ENCODE measurements at places on chromosomes 12 and 14.

- no peak for DNase-seq
Measured at GRCh38 chr12:14871886-14872285, 13.8 kb downstream of the MGP start.

- no peak for DNase-seq
Measured at GRCh38 chr12:26648584-26648983, 184.4 kb downstream of the ITPR2 start.

DNA sequence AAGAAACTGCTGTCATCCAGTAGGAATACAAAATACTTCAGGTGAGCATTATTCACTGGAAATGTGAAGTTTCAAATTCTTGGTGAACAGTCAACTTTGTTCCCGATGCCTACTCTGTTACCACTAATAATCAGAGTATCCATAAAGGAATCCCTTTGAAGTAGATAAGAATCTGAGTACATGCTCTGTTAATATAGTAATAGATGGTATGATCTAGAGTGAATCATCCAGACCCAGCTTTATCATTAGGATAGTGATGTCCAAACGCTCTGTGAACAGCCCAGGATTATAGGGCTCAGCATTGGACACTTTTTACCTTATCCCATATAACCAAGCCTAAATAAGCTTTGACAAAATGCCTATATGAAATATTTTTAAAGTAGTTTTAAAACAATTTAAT is 33.3 kb downstream of the PPP2R3C start:
- no peak for DNase-seq

GRCh38 chr12:60337839-60338549 is 742.2 kb downstream of the SLC16A7 start:
- no peak for DNase-seq

- DNase-seq: no peak
Measured at GRCh38 chr14:104151566-104152245, 13.3 kb downstream of the KIF26A start.

- no peak for DNase-seq
Measured at GRCh38 chr12:53829130-53829819, 77.5 kb upstream of the CISTR start.

- DNase-seq: no peak
Measured at GRCh38 chr12:41605545-41606305, 417.6 kb downstream of the PDZRN4 start.

DNA sequence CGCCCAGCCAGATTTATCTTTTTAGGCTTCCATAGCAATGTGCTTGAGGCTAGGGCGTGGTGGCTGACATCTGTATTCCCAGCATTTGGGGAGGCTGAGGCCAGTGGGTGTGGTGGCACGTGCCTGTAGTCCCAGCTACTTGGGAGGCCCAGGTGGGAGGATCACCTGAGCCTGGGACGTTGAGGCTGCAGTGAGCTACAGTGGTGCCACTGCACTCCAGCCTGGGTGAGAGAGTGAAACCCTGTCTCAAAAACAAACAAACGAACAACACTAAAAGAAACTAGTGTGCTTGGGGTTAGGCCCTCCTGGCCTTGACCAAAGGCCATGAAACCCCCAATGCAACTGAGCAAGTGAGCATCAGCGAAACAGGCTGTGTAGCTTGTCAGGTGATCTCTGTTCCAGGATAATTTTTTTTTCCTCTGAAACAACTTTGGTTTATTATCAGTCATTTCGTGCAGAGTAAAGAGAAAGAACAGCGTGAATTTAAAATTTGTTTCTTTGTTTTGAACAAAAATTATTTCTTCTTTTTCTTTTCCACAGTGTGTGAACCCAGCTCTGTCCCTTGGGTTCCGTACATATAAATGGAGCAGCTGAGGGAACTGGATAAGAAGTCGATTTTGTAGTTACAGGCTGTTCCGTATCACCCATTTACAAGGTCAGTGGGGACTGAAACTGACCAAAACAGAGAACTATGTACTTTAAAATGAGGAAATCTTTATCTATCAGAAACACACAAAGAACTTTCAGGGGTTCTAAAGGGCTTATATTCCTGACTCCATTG is 8.8 kb upstream of the TUBA1C start:
- DNase-seq: no peak

DNA sequence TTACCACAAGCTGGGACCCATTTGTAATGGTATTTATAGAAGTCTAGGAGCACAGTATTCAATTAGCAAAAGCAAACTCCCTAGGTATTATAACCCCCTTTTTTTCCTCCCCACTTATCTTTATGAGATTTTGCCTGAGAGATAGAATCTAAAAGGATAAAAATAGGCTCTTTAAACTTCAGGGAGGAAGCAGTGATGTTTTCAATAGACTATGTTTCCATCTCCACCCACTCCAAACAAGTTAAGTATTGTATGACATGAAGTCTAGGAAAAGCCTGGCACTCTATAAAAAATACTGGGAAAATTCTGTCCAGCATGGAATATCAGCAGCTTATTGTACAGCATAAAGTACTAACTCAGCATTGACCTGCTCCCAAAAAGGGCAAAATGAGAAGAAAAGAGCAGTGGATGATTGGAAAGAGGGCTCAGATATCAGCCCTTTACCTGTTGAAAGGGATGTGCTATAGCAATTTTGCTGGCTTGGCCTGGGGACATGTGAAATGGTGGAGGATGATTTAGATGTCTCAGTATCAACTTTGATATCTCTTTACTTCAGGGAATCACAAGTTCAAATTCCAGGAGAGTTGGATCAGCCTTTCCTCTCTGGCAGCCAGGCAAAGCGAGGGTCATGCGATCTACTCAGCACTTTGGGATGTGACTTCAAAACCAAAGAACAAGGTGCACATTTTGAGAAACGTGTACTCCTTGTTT is 72.4 kb downstream of the IGF1 start:
- DNase-seq: no peak
